Peyer's patch (tissue), 4 donors: ENCODE measurements at places on chromosomes 3 and 15.

GRCh38 chr3:194069421-194070219 lies 66.3 kb upstream of the HES1 start:
- no peak for DNase-seq

GRCh38 chr3:89315750-89316470 lies 208.5 kb downstream of the EPHA3 start:
- no peak for DNase-seq

- no peak for DNase-seq
Observed at GRCh38 chr15:63155486-63155885, 1.8 kb downstream of the RPS27L start.

DNA sequence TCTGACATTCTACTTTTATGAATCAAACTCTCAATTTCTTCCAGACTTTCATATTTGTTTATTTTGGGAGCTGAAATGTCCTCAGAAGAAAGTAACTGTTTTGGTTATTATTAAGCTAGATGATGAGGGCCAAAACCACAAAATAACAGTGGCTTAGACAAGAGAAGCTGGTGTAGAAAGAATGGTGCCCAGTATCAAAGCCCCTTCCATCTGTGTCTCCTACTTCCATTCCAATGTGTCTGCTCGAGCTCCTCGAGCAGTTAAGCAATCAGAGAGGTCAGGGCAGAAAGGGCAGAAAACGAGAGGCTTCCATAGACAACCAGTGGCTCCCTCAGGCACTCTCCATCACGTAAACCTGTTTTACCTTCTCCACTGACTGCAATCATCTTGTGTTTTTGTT lies 59.7 kb upstream of the MAGI1 start:
- no peak for DNase-seq

GRCh38 chr3:4986175-4986781 lies 7.0 kb downstream of the BHLHE40 start:
- DNase-seq, result no peak

DNA sequence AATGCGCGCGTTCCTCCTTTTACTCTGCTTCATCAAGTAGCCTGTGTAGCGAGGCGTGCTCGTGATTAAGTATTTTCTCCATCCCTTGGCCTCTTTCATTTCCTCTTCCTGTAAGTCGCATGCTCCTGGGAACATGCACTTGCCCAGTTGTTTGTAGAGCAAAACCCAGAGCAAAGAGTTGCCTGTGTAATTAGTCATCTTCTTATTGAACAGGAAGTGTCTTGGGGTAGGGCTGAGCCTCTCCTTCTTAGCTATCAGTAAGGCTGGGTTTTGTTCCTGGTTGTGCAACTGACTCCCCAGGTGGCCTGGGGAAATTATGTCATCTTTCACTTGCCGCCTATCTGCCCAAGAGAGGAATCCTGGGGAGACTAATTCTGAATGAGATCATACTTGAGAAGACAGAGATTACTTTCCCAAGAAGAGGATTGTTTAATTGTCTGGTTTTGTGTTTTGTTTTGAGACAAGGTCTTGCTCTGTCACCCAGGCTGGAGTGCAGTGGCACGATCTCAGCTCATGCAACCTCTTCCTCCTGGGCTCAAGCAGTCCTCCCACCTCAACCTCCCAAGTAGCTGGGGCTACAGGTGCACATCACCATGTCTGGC lies 14.9 kb downstream of the LIPH start:
- peak; percentile 26 for DNase-seq
